Naive B cell (primary cell): ENCODE measurements at places on chromosomes 11 and 22. TPM values are rescaled to one million over a fixed set of nuclear protein-coding genes. Genes with fewer than 3 reads are reported as not detected.

The LMNTD2 gene
- polyA plus RNA-seq, result 2.8 TPM

The UCP3 gene
- polyA plus RNA-seq, result not detected

The RTN4R gene
- polyA plus RNA-seq, result not detected

The TMEM191B gene
- 3.5 TPM for polyA plus RNA-seq

The KLHL22 gene
- 4.7 TPM for polyA plus RNA-seq

The C11orf52 gene
- polyA plus RNA-seq, result not detected

The FAM111B gene
- 69.2 TPM for polyA plus RNA-seq

The TRIM34 gene
- 29.8 TPM for polyA plus RNA-seq

- H3K36me3 ChIP-seq, result no peaks in the 10 kb centered on the region
- peak; percentile 53 for DNase-seq
- H3K4me1 ChIP-seq, result peaks cover 60% of the 10 kb centered on the region
- no peaks in the 10 kb centered on the region for H3K27me3 ChIP-seq
Observed at GRCh38 chr11:47399860-47400767, 8.3 kb upstream of the SLC39A13 start.

DNA sequence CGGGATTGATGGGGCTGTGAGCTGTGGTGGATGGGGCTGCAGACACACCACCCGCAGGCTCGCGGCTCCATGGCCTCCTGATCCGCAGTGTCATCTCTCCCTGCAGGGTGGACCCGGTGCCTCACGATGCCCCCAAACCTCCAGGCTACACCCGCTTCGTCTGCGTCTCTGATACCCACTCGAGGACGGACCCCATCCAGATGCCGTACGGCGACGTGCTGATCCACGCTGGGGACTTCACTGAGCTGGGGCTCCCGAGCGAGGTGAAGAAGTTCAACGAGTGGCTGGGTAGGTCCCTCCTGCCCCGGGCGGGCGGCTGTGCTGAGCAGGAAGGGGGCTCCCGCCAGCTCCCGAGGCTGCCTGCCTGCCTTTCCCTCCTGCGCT, 23.1 kb downstream of the MPPED1 start:
- H3K4me1 ChIP-seq, result peaks cover 2% of the 10 kb centered on the region
- no peak overlapping the region for H3K4me3 ChIP-seq
- H3K27me3 ChIP-seq, result peaks cover 28% of the 10 kb centered on the region

- H3K36me3 ChIP-seq, result no peaks in the 10 kb centered on the region
- no peak overlapping the region for H3K27ac ChIP-seq
- no peak overlapping the region for H3K4me3 ChIP-seq
Observed at GRCh38 chr22:49307481-49307830, 520.2 kb downstream of the BRD1 start.

GRCh38 chr11:2662024-2662312, 37.8 kb downstream of the KCNQ1OT1 start:
- H3K27me3 ChIP-seq, result no peaks in the 10 kb centered on the region
- H3K4me3 ChIP-seq, result no peak overlapping the region
- no peaks in the 10 kb centered on the region for H3K4me1 ChIP-seq
- no peak overlapping the region for H3K27ac ChIP-seq

DNA sequence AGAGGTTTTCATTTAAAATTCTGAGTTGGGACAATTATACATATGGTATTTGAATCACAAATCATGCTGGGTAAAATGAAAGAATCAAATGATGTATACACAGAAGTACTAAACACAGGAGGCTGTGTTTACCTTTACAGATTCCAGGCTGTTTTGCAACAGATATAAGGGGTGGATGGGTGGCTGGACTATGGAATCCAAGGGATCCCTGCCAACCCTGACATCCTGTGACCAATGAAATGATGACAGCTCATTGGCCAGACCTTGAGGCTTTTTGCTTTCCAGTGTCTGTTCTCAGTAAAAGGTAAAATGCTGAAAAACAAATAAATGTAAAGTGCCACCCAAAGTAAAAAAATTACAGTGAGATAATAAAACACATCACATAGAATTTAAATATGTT, 3.3 kb upstream of the DDI1 start:
- no peak overlapping the region for H3K27ac ChIP-seq
- H3K4me1 ChIP-seq, result no peaks in the 10 kb centered on the region
- no peak for DNase-seq
- H3K36me3 ChIP-seq, result peaks cover 5% of the 10 kb centered on the region
- no peak overlapping the region for H3K4me3 ChIP-seq

DNA sequence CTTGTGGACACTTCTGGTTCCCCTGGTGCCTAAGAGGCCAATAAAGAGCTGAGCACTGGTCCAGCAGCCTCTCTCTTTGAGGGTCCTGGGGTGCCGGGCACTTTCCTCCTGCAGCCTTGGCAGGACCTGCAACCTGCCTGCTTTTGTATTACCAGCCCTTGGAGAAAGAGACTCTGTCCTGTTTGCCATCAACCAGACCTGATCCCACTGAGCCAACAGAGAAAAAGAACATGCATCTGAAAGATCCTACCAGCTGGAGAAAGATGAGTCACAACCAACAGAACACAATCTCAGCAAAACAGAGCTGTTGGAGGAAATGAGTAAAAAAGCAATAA, 321.0 kb downstream of the DDX10 start:
- H3K4me1 ChIP-seq, result no peaks in the 10 kb centered on the region
- no peak overlapping the region for H3K27ac ChIP-seq
- no peaks in the 10 kb centered on the region for H3K27me3 ChIP-seq
- DNase-seq, result no peak

DNA sequence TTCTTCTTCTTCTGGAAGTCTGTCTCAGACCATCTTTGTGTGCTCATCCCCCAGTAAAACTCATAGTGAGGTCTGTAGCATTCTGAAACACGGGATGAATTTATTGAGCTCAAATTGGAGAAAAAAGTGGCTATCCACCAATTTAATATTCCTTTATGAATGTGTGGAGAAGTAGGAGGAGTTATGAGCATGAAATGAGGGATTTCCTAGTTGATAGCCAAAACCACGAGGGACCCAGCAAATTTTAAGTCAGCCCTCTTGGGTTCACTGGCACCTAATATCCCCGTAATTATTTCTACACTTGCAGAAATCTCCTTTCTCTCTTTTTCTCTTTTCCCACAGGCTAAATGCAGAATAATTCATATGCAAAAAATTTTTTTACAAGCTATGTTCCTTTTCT, at the start of gene OR52A1:
OR52A1 (minus strand) TSS at position 101 of the 400 bp plus-strand sequence. CDS start 2,388 bp downstream, outside the sequence.
- H3K4me3 ChIP-seq, result no peak within 1 kb of the TSS
- peaks cover 6% of the 10 kb centered on the region for H3K27me3 ChIP-seq
- no peak within 1 kb of the TSS for H3K27ac ChIP-seq
- no peaks in the 10 kb centered on the region for H3K36me3 ChIP-seq
- no peak for DNase-seq

GRCh38 chr11:111557425-111558111, 17.0 kb downstream of the LAYN start:
- no peaks in the 10 kb centered on the region for H3K4me1 ChIP-seq
- peaks cover 4% of the 10 kb centered on the region for H3K36me3 ChIP-seq

- DNase-seq, result no peak
- no peak overlapping the region for H3K4me3 ChIP-seq
- no peaks in the 10 kb centered on the region for H3K27me3 ChIP-seq
- peaks cover 3% of the 10 kb centered on the region for H3K36me3 ChIP-seq
Observed at GRCh38 chr11:85438328-85438727, 188.8 kb downstream of the DLG2 start.

GRCh38 chr11:91686700-91687099, 537.9 kb upstream of the FAT3 start:
- no peaks in the 10 kb centered on the region for H3K36me3 ChIP-seq
- H3K27me3 ChIP-seq, result no peaks in the 10 kb centered on the region
- no peaks in the 10 kb centered on the region for H3K4me1 ChIP-seq

DNA sequence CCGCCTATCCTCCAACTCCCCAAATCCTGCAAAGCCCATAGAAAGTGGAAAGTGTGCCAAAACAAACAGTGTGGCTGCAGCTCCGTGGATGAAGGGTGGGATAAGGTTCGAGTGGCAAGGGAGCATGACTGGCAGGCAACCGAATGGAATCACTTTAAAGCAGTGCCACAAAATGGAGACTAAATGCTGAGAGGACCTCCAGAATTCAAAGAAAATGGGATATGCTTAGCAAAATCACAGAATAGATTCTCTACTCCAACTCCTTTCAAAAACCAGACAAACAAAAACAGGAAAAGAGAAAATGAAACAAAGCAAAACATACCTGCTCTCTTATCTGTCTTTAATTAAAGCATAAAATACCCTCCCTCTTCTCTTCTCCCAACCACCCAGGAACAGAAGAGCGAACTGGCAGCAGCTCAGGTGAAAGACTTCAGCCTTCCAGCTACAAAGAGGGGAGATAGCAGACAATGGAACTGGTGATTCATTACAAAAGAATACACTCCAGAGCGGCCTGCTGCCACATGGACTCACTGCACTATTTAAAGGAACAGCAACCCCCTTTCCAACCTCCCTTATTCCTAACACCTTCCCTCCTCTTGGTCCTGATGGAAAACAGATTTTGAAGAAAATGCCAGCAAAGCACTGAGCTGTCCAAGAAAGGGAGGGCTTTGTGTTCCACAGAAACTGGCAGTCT, 118.5 kb downstream of the APOL5 start:
- H3K36me3 ChIP-seq, result no peaks in the 10 kb centered on the region
- DNase-seq, result no peak
- no peak overlapping the region for H3K27ac ChIP-seq

DNA sequence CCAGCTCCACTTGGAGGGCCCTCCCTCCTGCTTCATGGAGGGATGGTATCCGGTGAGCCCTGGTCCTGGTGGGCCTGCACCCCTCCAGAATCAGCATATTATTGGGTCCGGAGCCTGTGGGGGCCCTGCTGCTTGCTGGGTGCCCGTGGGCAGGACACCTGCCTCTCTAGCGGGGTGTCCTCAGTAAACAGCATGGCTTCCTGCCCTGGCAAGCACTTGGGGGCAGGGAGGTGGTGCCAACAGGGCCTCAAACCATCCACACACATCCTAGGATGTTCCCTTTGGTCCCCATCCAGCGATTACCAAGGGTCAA, 108.3 kb downstream of the CTTN start:
- H3K27me3 ChIP-seq, result no peaks in the 10 kb centered on the region
- H3K36me3 ChIP-seq, result no peaks in the 10 kb centered on the region
- H3K4me1 ChIP-seq, result no peaks in the 10 kb centered on the region
- no peak overlapping the region for H3K27ac ChIP-seq
- no peak for DNase-seq
- no peak overlapping the region for H3K4me3 ChIP-seq
